ENCODE measurements at places on chromosomes 4 and X.

DNA sequence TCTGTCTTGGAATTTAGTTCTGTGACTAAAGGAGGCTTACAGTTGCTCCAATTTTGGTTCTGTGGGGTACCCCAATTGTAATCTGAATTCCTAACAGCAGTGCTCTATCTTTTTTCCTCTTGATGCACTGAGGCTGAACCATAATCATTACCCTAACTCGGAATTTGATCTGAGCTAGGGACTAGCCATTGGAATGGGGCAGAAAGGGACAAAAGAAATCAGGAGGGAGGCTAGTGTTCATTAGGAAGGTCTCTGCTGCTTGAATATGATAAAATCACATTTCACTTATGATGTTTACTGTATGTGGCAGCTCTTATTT, 2.7 kb downstream of the KLF3 start:
- no peak for DNase-seq

GRCh38 chrX:137574784-137575293, 8.9 kb downstream of the ZIC3 start:
- DNase-seq: no peak

DNA sequence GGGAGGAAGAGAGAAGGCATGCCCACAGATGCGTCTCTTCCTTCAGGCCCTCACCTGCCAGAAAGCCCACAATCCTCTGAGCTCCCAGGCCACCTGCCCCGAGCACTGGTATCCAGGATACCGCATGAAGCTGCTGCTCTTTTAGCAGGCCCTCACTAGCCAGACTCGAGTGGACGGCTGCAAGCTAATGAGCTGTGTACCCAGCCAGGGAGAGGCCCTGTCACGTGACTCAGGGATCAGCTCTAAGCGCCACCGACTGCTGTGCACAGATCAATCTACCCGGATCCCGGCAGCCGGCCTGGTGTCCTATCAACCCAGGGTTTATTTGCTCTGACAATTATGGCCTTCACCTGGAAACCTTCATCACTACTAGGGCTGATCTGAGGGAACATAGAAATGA, 39.0 kb downstream of the BCOR start:
- DNase-seq: no peak

DNA sequence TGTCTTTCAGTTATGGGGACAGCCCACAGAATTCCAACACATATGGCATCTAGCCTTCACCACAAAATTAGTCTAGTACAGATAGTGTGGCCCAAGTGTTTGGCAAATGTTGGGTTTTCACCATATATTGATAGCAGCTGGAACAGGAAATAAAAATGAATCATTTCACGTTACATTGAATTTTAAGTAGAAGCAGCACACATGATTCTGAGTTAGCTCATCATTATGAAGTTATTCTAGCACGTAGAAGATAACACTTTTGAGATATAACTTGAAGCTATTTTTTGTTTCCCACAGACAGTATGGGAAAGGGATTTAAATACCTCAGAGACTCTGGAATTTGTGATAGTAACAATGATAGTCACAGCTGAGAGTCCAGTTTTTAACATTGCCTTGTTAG, 118.7 kb downstream of the FAT4 start:
- no peak for DNase-seq

- no peak for DNase-seq
Measured at GRCh38 chr4:125736057-125736456, 421.3 kb downstream of the FAT4 start.

DNA sequence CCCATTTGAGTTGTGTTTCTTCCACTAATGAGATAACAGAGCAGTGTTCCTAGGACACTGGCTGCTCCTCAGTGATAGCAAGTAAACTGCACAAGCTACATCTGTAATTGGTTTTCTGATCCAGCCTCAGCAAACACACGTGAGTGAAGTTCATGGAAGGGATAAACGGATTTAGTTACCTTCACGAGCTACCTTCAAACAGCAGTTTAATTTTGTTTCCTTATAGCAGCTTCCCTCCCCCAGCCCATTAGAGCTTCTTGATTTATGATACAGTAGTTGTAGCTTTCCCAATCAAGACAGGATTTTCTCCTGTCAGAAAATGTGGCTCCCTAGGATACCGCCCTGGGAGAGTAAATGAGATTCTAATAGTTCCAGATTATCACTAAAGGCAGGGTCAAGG, 634.2 kb upstream of the FAT1 start:
- DNase-seq: no peak

GRCh38 chr4:101981756-101982155, 191.2 kb downstream of the BANK1 start:
- DNase-seq: no peak

DNA sequence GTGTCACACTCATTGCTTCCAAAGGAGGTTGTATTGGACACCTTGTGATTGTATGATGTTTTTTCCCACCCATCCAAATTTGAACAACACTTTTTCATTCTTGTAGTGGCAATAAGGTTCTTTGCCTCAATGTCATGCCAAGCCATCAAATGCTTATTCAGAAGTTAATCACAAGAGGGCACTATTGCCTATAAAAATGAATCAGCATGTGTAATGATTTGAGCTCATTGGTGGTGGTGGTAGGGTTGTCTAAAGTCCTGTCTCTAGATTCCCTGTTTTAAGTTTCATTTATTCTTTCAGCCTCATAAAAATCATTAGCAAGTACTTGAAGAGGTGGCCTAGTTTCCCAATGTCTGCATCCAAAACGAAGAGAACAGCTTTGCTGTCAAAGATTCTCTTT, 37.0 kb downstream of the IRS4 start:
- DNase-seq: no peak

GRCh38 chrX:128439159-128439558, 387.0 kb upstream of the ACTRT1 start:
- no peak for DNase-seq

- DNase-seq: no peak
Measured at GRCh38 chr4:86448871-86449270, 89.0 kb upstream of the MAPK10 start.

- DNase-seq: no peak
Measured at GRCh38 chrX:19392703-19393102, 49.0 kb downstream of the PDHA1 start.

DNA sequence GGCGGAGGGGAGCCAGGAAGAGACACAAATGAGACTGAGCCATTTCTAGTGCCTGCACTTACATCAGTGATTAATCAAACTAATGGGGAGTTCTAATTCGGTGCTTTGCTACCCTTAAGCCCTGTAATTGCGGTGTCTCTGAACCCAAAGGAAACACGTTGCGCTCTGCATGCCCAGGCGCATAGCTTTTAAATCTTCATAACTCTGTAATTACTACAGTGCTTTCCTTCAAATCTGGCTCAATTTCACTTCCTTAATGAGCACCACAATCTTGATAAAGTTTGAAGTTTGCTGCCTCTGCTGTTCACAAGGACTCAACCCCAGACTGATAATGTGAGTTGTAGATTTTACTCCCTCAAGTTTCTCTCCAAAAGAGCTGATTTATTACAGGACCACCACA, 5.7 kb upstream of the NHS start:
- no peak for DNase-seq

- no peak for DNase-seq
Measured at GRCh38 chrX:152537373-152537772, 86.3 kb upstream of the GABRA3 start.

DNA sequence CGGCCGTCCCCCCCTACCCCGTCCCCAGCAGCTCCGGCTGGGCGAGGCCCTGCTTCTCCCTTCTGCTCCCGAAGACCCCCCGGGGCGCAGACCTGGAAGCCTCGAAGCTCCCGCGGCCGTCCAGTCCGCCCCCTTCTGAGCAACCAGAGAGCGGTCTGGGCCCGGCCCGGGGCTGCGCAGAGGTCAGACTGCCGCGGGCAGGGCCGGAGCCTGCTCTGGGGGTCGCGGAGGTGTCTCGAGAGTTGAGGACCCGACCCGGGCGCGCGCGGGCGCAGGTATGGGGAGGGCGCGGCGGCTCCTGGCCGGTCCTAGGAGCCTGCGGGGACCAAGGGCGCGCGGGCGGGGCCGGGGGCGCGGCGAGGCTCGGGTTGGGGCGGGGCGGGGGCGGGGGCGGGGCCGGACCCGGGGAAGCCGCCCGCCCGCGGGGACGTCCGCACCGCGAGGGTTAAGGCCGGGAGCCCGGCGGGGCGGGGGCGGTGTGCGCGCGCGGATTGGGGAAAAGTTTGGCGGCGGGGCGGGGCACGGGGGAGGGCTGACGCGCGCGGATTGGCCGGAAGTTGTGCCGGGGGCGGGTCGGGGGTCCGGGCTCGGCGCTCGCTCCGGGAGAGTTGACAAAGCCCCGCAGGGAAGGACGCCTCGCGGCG, at the start of gene FGFRL1:
Gene FGFRL1, plus strand, starts transcription at position 605 of the 644 bp plus-strand sequence. CDS start 860 bp downstream, outside the sequence.
- peak; percentile 87 for DNase-seq

GRCh38 chr4:118969359-118969758, 80.7 kb downstream of the SYNPO2 start:
- no peak for DNase-seq

- DNase-seq: no peak
Measured at GRCh38 chrX:15977644-15978043, 123.0 kb upstream of the AP1S2 start.

DNA sequence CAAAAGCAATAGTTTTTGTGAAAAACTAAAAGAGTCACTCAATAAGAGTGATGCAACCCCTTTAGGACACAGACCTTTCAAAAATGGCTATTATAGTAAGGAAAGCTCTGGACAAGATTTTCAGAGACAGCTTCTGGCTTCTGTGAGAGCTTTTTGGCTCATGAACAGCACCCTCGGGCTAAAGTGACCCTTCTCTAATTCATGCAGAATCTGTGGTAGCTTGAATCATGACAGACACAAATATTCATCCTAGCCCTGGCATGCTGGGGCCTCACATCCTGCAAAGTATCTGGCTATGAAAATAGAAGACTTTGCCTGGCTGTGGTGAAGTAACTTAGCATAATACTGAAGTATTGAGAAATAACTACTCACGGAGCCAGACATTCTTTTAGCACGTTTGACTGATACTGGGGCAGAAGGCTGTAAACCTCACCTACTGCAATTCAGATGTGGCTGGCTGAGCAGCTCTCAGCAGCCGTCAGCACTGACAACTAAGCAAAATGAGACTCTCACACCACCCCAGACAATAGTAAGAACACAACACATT, 327.3 kb downstream of the MAPK10 start:
- no peak for DNase-seq

- no peak for DNase-seq
Measured at GRCh38 chr4:71188156-71188640, 150.6 kb upstream of the SLC4A4 start.

- no peak for DNase-seq
Measured at GRCh38 chr4:3746701-3747580, 19.2 kb upstream of the ADRA2C start.

DNA sequence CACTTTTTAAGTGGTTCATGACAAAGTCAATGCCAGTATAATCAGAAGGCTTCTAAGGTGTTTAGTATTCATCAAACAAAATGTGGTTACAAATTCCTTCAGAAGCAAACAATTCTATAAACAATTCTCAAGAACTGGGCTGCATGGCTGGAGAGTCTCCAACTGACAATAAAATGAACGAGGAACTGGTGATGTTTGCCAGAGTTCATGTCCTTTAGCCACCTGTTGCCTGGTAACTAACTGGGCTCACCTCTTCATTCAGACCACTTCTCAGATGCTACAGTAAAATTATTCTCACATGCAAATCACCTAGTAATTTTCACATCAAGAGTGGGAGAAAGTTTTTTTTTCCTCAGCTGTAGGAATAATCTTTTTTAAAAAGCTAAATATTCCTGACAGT, 53.3 kb downstream of the CAMK2D start:
- no peak for DNase-seq

Data from stimulated activated CD8-positive, alpha-beta memory T cell treated with anti-CD3 and anti-CD28 coated beads, Interleukin-2, amount 100 ng/mL, for 1 hour (primary cell).